ENCODE measurements at places on chromosomes 6 and 20.

DNA sequence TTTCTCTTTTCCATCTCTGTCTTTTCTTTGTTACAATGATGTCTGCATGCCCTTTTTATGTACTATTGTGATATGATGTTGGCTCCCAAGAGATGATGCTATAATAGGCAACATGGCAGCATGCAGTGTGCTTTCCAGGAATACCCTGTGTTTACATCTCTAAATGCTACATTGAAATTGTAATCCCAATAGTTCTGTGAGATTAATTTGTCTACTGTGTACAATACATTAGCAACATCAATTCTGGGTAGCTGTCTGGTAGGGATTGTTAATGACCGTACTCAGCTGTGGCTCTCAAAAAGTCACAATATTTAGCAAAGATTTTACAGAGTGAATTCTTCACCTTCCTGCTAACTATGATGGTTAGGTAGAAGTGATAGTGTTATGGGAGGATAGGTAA is 225.6 kb upstream of the MMS22L start:
- DNase-seq = no peak
- H3K4me1 ChIP-seq = no peaks in the 10 kb centered on the region
- H3K27me3 ChIP-seq = no peaks in the 10 kb centered on the region
- no peak overlapping the region for H3K4me3 ChIP-seq

GRCh38 chr20:14790771-14791620 is 453.6 kb upstream of the FLRT3 start:
- DNase-seq = no peak
- no peaks in the 10 kb centered on the region for H3K4me1 ChIP-seq
- no peaks in the 10 kb centered on the region for H3K36me3 ChIP-seq
- no peaks in the 10 kb centered on the region for H3K27me3 ChIP-seq

- no peak for DNase-seq
- H3K4me1 ChIP-seq = peaks cover 3% of the 10 kb centered on the region
- no peak overlapping the region for H3K27ac ChIP-seq
- no peaks in the 10 kb centered on the region for H3K27me3 ChIP-seq
Measured at GRCh38 chr6:144714021-144714712, 429.0 kb downstream of the UTRN start.

GRCh38 chr6:148842296-148843019 is 95.6 kb downstream of the UST start:
- H3K4me1 ChIP-seq = peaks cover 6% of the 10 kb centered on the region
- no peaks in the 10 kb centered on the region for H3K27me3 ChIP-seq
- H3K4me3 ChIP-seq = no peak overlapping the region
- no peak overlapping the region for H3K27ac ChIP-seq
- DNase-seq = no peak

GRCh38 chr6:29737707-29738630 is 14.7 kb downstream of the HLA-F start:
- no peaks in the 10 kb centered on the region for H3K4me1 ChIP-seq
- no peak overlapping the region for H3K4me3 ChIP-seq

GRCh38 chr6:132028029-132028428 is 76.9 kb upstream of the CCN2 start:
- no peak overlapping the region for H3K27ac ChIP-seq
- 0 out of 2 replicates have a peak, but pooled peaks cover 5% of the 10 kb centered on the region for H3K4me1 ChIP-seq
- H3K36me3 ChIP-seq = no peaks in the 10 kb centered on the region

All from H1 (cell line).